ENCODE measurements at places on chromosomes 3 and 15. TPM values are rescaled to one million over a fixed set of nuclear protein-coding genes. Genes with fewer than 3 reads are reported as not detected.

LMAN1L gene
- polyA plus RNA-seq = not detected

HTR3D gene
- not detected for polyA plus RNA-seq

CCDC14 gene
- polyA plus RNA-seq = 2.6 TPM

NR1I2 gene
- polyA plus RNA-seq = 0.58 TPM

IFT122 gene
- 4.5 TPM for polyA plus RNA-seq

TRH gene
- not detected for polyA plus RNA-seq

PCOLCE2 gene
- polyA plus RNA-seq = not detected

DLL4 gene
- not detected for polyA plus RNA-seq

SPINT1 gene
- 12.6 TPM for polyA plus RNA-seq

SH2D7 gene
- not detected for polyA plus RNA-seq

CKMT1B gene
- not detected for polyA plus RNA-seq

SCN11A gene
- polyA plus RNA-seq = not detected

A4GNT gene
- polyA plus RNA-seq = not detected

RAB6B gene
- polyA plus RNA-seq = 0.36 TPM

MUSTN1 gene
- not detected for polyA plus RNA-seq

TMEM40 gene
- 0.65 TPM for polyA plus RNA-seq

GRAMD1C gene
- 11.8 TPM for polyA plus RNA-seq

REC114 gene
- not detected for polyA plus RNA-seq
